ENCODE measurements at places on chromosomes 2 and 18.

DNA sequence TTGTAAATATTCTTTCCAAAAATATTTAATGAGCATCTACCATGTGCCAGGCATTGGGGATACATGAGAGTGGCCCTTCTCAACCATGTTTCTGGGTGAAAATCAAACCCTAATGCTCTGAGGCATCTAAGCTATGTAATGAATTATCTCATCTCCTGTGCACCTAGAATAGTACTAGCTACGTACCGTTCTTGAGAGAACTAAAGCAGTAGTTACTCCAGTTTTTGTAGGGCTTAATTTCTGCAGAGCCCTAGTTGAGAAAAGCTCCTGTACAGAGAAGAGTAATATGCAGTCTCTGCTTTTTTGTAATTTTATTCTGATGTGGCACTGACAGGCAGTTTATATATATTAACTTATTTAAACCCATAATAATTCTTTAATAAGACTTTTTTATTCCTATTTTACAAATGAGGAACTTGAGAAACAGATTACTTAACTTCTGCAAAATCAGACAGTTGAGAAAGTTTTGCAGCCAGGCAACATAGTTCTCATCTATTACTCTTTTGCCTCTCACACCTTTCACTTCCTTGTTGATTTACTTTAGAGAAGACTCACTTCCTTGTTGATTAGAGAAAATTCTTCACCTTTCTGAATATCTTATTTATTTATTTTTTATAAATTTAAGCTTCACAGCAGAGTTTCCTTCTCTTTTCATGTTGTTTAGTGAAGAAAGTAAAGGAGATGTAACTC, 3.1 kb downstream of the SPOPL start:
- no peak for DNase-seq

- DNase-seq: no peak
Observed at GRCh38 chr2:20532634-20533437, 86.0 kb downstream of the RHOB start.

GRCh38 chr2:7028846-7029245, 111.6 kb downstream of the RNF144A start:
- no peak for DNase-seq

DNA sequence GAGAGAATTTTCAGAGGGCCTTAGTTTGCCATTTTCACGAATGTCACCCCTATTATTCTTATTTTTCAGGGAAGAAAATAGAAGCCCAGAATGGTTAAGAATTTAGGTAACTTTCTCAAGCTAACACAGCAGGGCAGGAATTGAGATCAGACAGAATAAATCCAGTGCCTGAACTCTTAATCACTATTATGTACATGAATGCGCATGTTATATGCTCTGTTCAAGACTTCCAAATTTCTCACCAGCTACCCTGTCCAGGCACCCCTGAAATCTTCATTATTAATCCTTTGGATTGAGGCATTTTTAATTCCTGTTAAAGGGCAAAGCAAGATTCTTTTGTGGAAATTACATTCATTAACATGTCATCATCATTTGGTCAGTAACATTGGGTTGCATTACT, 218.4 kb downstream of the ACTR3 start:
- DNase-seq: no peak

- no peak for DNase-seq
Observed at GRCh38 chr2:181054843-181055242, 74.4 kb downstream of the UBE2E3 start.

GRCh38 chr2:45938649-45939511, 287.4 kb downstream of the PRKCE start:
- no peak for DNase-seq

DNA sequence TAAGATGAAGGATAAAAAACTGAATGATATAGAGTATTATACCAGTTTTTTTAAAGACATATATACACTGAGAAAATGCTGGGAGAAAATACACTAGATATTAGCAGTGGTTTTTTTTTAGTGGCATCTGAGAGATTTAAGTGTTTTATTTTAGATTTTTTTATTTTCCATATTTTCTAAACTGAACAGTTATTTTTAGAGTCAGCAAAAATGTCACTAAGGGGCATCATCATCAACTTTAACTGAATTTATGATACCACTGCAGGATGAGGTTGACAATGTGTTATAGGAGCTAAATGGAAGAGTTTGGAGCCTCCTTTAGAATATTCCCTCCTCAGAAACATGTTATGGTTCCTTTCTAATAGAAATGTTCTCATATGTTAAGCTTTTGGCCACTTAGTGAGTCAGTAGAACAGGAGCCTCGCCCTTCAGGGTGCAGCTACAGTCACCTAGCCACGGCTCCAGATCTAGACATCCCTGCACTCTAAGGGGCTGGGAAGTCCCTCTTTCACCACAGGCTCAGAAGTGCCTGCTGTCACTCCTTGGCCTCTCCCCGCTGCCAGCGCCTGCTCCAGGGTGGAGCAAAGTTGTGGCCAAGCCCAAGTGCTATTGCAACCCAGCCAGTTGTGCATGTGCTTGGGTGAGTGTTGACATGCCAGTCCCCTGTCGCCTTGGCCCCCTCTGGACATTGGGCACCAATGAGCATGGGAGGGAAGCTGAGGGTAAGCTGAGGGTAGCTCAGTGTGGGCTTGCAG, 210.7 kb upstream of the RASGRP3 start:
- DNase-seq: no peak

DNA sequence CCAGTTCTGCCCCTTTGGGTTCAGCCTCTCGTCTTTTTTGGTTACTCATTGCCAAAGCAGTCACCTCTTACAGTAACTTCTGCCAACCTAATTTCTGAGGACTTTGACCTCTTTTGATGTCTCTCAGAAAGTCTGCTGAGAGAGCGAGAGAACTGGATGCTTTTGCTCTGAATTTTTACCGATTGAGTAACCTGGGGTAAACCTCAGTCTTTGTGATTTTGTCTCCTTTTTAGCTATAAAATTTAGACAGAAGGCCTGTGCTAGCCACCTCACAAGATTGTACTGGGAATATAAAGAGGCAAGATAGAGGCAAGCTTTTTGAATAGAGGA, 34.8 kb upstream of the IL1R1 start:
- DNase-seq: no peak

DNA sequence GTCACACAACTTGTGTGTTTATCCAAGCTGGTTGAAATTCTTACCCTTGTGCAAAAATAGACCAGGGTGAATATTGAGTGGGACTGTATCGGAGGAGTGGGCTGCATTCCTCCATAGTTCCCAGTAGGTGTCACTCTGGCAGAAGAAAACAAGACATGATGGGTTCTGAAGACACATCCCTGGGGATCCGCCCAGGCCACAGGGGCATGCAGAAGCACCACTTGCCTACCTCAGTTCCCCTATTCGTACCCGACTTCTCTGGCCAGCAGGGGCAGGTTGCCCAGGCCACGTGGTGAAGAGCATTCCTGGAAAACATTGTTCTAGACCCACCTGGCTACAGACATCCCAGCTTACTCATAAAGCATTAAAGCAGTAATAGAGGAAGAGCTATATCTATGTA, 168.2 kb downstream of the FAM210A start:
- peak; percentile 35 for DNase-seq

GRCh38 chr2:30375915-30376314, 71.1 kb upstream of the LCLAT1 start:
- no peak for DNase-seq

GRCh38 chr2:239293775-239294430, 106.9 kb downstream of the HDAC4 start:
- peak; percentile 81 for DNase-seq

DNA sequence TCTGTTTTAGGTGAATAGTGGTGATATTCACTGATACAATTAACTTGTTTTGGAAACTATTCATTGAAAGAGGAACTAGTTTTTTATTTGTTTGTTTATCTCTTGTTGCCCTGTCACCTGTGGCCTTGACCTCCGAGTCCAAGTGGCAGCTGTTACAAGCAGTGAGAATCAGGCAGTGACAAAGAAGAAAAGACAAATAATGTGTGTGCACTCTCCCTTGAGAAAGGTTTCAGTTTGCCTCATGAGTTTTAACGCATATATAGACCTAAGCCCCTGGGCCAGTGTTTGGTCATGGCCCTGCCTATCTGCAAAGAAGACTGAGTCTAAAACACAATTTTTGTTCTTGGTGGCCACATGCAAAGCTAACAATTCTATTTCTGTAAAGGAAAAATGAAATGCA, 15.3 kb downstream of the KYNU start:
- DNase-seq: no peak

DNA sequence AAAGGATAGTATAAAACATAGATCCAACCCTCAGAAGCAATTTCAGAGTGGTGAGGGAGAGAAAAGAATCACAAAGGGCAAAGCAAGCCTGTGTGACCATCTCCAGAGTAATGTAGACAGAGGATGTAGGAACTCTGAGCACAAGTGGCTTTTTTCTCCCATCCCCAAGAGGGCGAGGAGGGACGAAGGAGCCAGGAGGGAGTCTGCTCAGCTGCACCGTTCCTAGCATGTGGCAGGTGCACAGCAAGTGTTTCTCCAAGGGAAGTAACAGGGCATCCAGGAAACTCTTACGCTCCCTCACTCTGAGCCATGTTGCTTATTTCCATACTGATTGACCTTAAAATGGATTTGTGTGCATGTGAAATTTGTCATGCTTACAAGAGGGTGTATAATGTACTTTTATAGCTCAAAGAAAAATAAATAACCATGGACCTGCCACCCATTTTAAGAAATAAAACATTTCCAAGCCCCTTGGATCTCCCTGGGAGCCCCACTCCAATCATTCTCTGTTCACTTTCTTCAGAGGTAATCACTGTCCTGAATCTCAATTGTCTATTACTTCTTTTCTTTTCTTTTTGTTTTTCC, 37.8 kb upstream of the SEC11C start:
- DNase-seq: no peak

- no peak for DNase-seq
Observed at GRCh38 chr2:231960810-231961348, 634 bp upstream of the DIS3L2 start.

- no peak for DNase-seq
Observed at GRCh38 chr2:84778911-84779690, 101.8 kb downstream of the TRABD2A start.

DNA sequence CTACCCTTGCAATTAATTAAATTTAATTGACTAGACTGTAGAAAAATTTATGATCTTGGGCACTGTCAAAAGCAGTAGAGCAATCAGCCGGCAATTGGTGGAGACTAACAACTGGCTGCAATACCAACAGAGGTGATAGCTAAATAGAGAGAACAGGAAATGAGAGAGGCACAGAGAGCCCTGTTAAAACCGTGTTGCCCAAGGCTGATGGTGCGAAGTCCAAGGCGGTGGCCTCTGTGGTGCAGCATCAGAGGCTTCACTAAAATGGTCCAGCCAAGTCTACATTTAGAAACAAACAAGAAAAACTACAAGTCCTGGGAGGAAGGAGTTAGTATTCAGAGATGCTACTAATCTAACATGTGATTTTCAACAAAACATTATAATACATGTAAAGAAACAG, 115.6 kb downstream of the NETO1 start:
- no peak for DNase-seq

GRCh38 chr2:239818086-239818485, 207.1 kb downstream of the NDUFA10 start:
- no peak for DNase-seq

DNA sequence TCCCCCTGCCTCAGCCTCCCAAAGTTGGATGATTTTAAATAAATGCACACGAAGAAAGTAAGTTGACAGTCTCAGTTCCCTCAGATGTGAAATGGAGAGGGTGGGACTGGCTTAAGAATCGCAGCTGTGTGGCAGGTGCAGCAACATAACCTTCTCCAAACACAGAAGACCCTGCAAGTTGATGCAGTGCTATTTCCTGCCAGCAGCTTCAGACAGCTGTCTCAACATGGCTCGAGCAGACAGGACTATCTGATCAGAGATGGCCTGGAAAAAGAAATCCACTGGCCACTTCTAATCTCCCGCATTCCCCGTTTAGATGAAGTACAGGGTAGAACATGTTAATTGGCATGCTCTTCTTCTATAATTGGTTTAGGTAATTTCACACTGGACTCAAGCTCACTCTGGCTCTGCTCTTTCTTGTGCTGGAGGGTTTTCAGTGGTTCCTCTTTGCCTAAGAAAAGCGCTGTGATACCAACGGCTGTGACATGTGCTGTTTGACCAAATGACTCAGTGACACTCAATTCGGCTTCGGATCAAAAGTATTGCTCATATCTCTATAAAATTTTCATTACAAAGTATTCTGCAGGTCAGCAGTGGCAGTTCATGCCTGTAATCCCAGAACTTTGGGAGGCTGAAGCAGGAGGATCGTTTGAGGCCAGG, 40.2 kb downstream of the MYOM1 start:
- no peak for DNase-seq

DNA sequence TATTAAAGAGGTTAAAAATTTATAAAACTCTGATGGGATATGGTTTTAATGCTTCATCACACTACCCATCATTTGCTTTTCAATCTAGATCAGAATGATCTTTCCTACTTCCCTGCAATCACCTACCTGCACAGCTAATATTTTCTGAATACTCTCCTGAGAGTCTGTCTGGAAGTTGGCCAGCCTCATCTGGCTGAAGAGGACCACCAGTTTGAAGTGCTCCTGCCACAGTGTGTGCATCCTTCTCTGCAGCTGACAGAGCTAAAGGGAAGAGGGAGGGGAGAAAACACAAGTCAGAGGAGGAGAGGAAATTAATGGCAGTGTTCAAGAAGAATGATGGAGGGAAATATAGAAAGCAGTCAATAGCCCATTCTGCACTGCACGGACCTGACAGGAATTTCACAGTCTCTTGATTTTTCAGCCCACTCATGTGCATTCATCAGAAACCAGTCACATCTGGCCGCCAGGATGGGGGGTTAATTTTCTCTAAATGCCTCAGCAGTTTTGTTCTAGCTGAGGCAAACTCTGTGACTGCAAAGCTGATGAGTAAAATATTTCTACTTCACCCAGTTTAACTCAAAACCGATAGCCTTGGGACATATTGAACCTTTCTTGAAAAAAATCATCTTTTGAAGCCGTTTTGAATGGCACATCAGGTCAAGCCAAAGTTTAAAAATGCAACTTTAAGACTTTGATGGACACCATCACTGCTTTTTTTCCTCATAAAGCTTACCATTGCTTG, 201.8 kb upstream of the KLHL14 start:
- DNase-seq: no peak

- no peak for DNase-seq
Observed at GRCh38 chr18:34117319-34117718, 107.4 kb downstream of the NOL4 start.

DNA sequence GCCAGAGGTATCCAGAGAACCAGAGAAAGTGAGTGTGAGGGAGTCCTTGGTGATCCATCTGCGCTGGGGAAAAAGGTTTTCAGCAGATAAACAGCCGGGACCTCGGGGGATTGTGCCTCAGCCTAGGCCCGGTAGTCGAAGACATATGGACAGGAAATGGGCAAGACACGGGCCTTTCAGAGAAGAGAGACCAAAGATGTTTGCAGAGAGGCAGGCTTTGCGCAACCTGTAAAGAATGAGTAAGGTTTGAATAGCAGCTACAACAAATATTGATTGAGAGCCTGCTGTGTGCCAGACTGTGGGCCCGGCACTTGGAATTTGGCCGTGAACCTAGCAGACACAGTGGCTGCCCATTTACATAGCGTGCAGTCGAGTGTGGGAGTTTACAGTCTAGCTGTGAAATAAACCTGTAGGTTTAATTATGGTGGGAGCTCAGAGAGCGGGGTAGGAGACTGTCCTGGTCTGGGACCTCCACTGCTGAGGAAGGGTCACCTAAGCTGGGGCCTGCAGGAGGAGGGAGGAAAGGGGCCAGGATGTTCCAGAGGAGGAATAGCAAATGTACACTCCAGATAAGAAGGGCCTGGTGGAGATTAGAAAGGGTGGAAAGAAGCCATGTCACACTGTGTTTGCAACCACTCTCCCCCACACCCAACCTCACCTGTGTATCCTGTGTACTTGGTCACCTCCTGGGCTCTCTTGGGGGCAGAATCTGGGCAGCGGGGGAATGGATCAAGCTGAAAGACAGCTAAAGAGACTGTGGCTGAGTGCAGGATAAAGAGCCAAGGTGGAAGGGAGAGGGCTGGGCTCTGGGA, 3.0 kb downstream of the SH2D6 start:
- DNase-seq: no peak

GRCh38 chr18:10139783-10140410, 226.1 kb downstream of the VAPA start:
- DNase-seq: no peak

All from activated CD4-positive, alpha-beta T cell treated with anti-CD3 and anti-CD28 coated beads, Interleukin-2, amount 50 U/mL, for 48 hours (primary cell).